ENCODE measurements at places on chromosomes 4 and X.

DNA sequence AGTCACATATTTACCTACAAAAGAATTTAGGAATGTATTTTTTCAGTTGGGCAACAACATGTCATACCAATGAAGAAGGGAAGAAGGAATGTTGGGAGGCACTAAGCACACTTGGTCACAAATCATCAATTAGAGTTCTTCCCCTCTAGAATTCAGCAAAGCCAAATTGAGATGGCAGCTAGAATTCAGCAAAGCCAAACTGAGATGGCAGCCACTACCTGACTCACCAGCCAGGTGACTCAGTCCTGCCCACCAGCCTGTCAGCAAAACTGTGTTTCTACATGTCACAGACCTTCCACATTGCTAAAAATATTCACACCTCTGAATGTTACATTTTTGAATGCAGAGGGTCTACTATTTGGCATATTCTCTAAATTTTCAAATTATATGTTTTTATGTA is 63.2 kb upstream of the NOCT start:
- DNase-seq: peak; percentile 10

DNA sequence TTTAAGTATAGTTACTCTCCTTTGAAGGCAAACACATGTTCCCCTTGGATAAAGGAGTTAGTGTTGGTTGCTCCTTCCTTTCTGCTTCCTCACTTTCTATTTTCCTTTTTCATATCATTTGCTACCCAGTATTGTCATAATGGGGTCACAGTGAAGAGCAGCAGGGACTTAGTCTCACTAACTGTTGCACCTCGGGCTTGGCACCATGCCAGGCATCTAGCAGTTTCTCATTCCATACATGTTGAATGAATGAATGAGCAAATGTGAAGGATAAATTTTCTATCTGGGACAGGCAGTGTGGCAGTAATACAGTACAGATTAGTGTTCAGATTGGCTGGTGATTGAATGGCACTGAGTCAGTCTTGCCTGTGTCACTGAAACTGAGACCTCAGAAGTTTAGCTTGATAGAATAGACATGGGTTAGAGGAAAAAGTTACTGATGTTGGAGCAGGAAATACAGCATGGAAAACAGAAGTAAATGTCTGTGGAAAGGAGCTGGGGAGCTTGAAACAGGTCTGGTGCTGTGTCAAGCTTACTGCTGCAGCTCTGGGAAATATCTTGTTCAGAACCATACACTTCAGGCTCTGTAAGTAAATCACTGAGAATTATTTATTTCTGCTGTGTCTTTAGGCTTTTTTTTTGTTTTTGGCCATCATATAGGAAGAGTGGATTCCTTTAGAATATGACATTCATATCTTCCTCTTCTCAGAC is 55.8 kb upstream of the PITX2 start:
- no peak for DNase-seq

GRCh38 chr4:153641532-153641931 is 42.5 kb upstream of the TLR2 start:
- DNase-seq: no peak

GRCh38 chr4:113292371-113293042 is 243.1 kb downstream of the ANK2 start:
- no peak for DNase-seq

- DNase-seq: no peak
These were observed 46.0 kb downstream of the ZNF185 start for GRCh38 chrX:152943826-152944225.

- no peak for DNase-seq
These were observed 92.0 kb upstream of the SMARCAD1 start for GRCh38 chr4:94115687-94116086.

- no peak for DNase-seq
These were observed 194.8 kb upstream of the GPC4 start for GRCh38 chrX:133610056-133610455.

- no peak for DNase-seq
These were observed 71.5 kb upstream of the DDX60 start for GRCh38 chr4:168390041-168390440.

DNA sequence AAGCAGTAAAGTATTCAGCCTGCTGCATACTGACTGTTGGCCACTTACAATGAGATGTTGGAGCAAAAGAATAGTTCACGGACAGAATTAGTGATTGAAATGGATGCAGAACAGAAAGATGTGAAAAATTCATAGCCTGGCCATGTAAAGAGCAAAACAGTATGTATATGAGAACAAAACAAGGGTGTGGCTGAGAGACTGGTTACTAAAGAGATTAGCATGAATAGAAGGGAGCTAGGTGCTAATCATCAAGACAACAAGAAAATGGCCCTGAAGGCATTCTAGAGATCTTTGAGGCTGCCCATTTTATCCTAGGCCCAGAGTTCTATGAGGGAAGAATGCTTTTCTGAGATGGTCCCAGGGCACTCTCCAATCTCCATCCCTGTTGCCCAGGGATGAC is 208.5 kb downstream of the ARHGEF9 start:
- DNase-seq: no peak

GRCh38 chrX:111567542-111568255 is 56.3 kb downstream of the SERTM2 start:
- no peak for DNase-seq

All from stimulated activated CD4-positive, alpha-beta T cell treated with anti-CD3 and anti-CD28 coated beads, Interleukin-2, amount 100 ng/mL, for 4 hours (primary cell).